Lung microvascular endothelial cell (primary cell): ENCODE measurements at places on chromosomes 1 and 21.

GRCh38 chr1:230754796-230755195, 7.6 kb downstream of the CAPN9 start:
- no peak for DNase-seq

DNA sequence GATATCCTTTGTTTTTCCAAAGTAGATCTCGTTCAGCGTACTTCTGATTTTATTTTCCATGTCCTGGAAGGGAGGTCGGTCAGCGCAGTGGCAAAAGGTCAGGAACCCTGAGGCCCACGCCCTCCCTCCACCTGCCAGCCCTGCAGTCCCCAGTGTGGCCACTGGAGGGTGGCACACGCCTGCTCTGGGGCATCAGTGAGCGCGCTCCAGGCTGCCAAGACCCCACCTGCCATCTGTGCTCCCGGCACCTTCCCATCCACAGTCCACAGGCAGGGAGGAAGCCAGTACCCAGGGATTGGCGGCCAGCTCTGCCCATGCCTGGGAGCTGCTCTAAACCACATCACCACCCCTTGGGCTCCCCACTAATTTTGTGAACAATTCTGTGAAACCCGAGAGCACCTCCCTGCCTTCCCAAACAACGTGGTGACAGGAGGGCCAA, 32.3 kb downstream of the SLC66A1 start:
- DNase-seq, result peak; percentile 75

DNA sequence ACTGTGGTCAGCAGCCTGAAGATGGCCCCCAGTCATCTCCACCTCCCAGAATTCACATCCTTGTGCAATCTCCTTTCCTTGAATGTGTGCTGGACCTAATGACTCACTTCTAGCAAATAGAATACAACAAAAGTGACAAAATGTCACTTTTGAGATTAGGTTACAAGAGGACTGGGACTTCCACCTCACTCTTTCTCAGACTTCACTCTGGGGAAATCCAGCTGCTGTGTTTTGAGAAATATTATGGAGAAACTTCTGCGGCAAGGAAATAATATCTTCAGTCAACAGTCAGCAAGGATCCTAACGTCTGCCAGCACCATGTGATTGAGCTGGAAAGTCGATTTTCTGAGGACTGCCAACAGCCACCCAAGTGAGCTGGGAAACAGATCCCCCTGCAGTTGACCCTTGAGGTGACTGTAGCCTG, 70.5 kb upstream of the GADD45A start:
- DNase-seq, result peak; percentile 35

DNA sequence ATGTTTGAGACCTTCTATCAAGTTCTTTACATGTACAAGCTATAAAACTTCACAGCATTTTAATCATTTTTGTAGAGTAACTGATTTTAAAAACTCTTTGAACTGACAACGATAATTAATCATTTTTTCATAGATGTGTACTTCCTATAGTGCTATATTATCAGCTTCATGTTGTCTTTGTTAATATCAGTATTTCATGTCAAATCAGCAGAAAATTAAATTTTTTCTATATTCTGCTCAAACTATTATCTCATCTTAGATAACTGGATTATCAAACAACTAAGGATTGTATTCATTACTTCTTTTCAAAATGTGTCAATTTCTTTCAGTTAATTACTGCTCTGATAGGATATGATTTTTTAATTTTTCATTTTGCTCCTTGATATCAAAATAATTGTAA, 214.6 kb upstream of the RGS18 start:
- DNase-seq, result no peak

DNA sequence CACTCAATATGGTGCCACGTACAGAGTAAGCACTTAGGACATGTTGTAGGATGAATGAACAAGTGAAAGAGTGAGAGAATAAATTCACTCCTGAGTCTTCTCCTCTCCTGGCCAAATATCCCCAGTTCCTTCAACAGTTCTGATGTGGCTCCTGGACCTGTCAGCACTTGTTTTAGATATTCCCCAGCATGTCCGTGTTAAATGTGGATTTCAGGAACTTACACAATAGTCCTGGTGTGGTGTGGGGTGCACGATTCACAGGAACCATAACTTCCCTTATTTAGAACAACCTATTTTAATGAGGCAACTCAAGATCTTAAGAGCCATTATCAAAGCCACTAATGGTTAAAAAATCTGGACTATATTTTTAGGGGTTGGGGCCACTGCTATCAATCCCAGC, 39.0 kb upstream of the MYSM1 start:
- no peak for DNase-seq

DNA sequence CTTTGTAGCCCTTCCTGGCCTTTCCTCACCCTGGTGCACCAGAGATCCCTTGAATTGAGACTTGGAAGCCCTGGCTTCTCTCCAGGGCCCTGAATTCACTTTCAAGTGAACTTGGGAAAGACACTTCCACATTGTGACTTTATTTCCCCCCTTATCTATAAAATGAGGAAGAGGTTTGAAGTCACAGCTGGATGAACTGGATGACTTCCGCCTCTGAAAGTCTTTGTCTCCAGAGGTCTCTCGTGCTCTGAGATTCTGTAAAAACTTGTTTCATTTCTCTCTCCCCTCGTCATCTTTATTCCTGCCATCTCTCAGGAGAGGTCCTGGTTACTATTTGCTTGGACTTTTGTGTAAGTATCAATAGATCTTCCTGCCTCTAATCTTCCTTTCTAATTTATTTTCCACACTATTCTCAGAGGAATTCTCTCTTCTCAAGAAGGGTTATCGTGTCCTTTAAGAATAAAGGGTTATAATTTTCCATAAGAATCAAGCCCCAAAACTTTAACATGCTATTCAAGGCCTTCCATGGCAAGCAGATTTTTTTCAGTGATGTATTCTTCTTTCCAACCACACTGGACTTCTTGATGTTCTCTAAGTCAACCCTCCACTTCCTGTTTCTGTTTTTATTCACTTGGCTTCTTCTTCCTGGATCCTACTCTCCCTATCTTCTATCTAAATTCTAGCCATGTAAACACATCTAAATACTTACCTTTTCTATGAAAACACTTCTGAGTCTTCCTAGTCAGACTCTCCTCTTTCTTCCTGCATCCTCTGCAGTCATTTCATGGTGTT, 6.5 kb upstream of the RPTN start:
- no peak for DNase-seq

- DNase-seq, result no peak
Observed at GRCh38 chr1:204618148-204618760, 67.3 kb downstream of the LRRN2 start.

GRCh38 chr1:72034827-72035226, 247.5 kb downstream of the NEGR1 start:
- DNase-seq, result no peak

DNA sequence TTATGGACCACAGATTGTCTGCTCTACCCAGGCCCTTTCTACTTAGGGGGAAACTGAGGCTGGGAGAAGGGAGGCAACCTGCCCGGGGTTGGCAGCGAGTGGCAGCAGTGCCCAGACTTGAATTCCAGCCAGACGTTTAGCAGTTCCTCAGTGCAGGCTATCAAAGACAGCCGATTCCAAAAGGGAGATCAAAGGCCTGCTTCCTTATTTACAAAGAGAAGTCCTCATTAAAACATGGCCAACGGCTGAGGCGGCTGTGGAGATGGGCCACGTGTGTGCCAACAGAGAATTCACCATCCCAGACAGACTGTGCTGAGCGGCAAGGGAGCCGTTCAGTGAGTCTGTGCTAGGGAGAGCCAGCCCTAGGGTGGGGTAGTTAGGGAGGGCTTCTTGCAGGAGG, 27.7 kb downstream of the C1QB start:
- DNase-seq, result no peak

DNA sequence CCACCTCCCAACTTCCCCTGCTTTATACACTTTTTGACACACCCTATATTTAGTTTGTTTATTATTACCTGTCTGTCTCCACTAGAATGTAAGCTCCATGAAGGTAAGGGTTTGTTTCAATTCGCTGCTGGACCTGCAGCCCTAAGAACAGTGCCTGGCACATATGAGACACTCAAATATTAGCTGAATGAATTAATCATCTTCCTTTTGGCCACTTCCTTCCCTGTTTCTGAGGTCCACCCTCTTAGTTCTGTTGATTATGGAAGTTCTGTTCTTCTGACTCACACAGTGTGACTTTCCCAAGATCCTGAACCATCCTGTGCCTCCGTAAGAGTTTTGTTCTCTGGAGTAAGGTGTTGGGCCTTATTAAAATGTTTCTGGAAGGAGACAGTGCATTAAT, 40.4 kb upstream of the GJA5 start:
- peak; percentile 61 for DNase-seq

- DNase-seq, result no peak
Observed at GRCh38 chr1:85544689-85545215, 35.8 kb upstream of the CCN1 start.

DNA sequence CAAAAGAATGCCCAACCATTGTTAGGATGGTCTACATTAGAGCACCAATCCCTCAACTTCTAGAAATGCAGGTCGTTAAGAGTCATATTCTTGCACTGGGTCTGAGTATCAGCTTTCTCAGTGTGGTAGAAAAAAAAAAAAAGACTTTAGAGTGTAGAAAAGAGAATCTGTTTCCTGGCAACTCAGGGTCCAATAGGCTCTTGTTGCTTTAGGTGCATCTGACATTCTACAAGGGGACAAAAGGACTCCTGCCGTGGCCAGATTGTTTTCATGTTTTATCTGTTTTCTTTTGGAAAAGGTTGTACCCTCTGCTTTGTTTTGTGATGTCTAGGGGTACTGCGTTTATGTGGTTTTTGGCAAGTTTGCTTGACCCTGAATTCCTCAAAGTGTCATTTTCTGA, 105.4 kb upstream of the KCNK2 start:
- no peak for DNase-seq

- DNase-seq, result no peak
Observed at GRCh38 chr1:237048803-237049202, 6.8 kb downstream of the RYR2 start.

- peak; percentile 73 for DNase-seq
Observed at GRCh38 chr1:15100121-15100879, 53.2 kb upstream of the TMEM51 start.

DNA sequence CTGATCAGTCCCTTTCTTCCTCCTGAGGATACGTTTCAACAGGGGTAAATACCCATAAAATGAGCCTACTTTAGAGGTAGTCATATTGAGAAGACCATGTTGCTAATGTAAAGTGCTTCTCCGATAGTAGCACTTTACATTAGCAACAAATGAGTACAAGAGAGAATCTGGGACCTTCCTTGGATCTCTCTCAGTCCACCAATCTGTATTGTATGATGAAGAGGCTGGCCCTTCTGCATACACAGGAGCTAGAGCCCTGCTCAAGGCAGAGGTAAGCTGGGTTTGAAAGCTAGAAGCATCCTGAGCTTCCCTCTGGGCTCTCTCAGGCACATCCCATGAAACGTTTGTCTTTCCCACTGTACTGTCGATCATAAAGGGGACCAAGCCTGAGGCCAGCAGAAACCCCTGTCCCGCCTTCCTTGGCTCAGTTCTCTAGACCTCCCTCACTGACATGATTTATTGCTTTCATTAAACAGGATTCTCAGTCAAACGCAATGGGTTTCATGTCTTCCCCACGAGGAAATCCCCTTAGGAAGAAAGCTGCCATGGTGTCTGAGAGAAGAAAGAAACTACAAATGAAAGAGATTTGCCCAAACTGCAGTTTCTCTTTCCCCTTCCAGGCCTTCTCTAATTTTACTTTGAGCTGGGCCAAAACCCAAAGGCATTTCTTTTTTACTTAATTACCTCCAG, 62.8 kb upstream of the BCAR3 start:
- no peak for DNase-seq

DNA sequence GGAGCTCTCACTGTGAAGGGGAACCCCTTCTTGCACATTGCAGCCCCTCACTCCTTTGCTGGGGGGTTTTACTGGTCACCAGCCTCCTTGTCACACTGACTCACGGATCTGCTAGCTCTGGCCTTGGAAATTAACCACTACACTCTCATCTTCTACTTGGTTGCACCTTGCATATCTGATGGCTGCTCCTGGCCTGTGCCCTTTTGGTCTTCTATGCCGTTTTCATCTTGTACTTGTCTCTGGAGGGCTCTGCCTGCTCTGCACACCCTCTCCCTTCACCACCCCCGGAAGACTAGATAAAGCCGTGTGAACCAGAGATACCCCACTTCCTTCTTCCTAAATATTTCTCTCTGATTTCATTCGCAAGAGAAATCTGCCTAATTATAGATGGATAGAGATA, 44.6 kb downstream of the CD247 start:
- DNase-seq, result no peak

DNA sequence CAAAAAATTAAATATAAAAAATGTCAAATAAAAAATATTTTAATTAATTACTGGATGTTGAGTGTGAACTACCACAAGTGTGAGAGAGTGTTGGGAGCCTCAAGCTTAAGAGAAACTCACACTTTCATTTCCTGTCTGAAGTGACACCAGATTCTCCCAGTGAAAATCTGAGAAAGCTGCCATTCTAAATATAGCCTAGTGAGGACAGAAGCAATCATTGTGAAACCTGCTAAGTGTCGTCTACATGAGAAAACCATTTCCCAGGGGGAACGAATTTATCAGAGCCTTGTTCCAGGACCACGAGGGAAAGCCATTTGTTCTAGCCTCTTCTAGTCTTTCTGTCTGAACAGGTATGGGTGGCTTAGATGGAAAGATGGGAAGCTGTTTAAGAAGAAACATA, 329.3 kb upstream of the PRMT6 start:
- DNase-seq, result no peak

DNA sequence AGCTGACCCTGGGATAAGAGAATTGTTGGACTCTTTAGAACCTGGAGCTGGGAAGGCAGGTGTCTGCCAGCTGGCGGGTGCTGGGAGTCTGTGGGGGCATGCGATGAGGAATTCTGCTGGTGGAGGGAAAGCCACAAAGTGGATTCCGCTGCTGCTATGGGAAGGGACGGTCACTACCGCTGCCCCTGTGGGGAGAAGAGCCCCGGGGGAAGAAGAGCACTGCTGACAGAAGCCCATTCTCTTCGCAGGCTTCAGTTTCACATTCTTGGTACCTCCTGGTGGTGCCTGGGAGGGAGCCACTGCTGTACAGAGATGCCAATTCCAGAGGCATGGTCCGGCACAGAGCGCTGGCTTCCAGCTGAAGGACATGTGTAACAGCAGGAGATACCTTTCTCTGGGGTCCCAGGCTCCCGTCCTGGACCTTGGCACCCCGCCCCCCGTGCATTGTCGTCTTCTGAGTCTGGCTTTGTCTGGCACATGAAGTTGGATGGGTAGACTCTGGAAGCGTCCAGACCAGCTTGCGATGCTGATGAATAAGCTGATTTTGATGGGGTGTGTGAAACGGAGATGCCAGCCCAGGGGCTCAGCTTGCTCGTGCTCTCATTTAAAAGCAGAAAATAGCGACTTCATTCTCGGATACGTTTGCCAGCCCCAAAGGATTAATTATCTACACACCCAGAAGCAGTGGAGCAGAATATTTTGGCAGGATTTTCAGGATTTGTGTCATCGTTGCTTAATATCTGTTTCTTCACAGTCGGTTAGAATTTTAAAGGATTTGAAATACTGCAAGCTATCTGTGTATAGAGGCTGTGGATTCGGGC, 13.2 kb downstream of the PDXK start:
- DNase-seq, result no peak

- DNase-seq, result peak; percentile 65
Observed at GRCh38 chr1:14970115-14970798, 183.3 kb upstream of the TMEM51 start.
